ENCODE measurements at places on chromosomes 12 and 14. TPM values are rescaled to one million over a fixed set of nuclear protein-coding genes. Genes with fewer than 3 reads are reported as not detected.

KMT2D gene
- 79.7 TPM for total RNA-seq

ABHD4 gene
- 36.5 TPM for total RNA-seq

ANO2 gene
- total RNA-seq: 34.6 TPM

CDH24 gene
- total RNA-seq: 2.4 TPM

RNASE4 gene
- 67.0 TPM for total RNA-seq

RACGAP1 gene
- 9.4 TPM for total RNA-seq

All from mesenteric fat pad (tissue), 1 donor.